Activated CD4-positive, alpha-beta T cell treated with anti-CD3 and anti-CD28 coated beads for 1 hour (primary cell): ENCODE measurements at places on chromosomes 3 and 15.

DNA sequence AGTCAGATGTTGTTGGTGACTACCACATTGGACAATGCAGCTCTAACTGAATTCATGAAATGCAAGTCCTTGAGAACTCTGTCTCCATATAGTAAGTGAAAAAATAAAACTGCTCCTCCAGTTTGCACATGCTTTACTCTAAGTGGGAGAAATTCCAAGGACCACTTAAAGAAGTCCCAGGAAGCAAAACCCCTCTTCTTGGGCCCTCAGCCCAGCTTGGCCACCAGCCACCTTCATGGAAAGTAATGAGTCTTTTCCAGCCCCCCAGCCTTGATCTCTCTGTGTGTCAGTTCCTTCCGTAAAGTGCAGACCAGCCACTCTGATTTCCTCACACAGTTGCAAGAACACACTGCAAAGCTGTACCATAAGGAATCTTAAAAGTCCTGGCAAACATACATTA is 34.5 kb downstream of the DAPK2 start:
- DNase-seq, result no peak

GRCh38 chr3:24843955-24844354 is 349.3 kb upstream of the THRB start:
- no peak for DNase-seq

GRCh38 chr3:134333522-134334181 is 40.6 kb downstream of the AMOTL2 start:
- DNase-seq, result no peak

GRCh38 chr3:156725682-156726081 is 51.3 kb downstream of the TIPARP start:
- DNase-seq, result no peak

- DNase-seq, result no peak
Measured at GRCh38 chr3:99355465-99355864, 282.9 kb upstream of the COL8A1 start.

- no peak for DNase-seq
Measured at GRCh38 chr3:26964313-26964712, 341.7 kb downstream of the LRRC3B start.

GRCh38 chr15:48565560-48566482 is 79.7 kb downstream of the FBN1 start:
- DNase-seq, result no peak

DNA sequence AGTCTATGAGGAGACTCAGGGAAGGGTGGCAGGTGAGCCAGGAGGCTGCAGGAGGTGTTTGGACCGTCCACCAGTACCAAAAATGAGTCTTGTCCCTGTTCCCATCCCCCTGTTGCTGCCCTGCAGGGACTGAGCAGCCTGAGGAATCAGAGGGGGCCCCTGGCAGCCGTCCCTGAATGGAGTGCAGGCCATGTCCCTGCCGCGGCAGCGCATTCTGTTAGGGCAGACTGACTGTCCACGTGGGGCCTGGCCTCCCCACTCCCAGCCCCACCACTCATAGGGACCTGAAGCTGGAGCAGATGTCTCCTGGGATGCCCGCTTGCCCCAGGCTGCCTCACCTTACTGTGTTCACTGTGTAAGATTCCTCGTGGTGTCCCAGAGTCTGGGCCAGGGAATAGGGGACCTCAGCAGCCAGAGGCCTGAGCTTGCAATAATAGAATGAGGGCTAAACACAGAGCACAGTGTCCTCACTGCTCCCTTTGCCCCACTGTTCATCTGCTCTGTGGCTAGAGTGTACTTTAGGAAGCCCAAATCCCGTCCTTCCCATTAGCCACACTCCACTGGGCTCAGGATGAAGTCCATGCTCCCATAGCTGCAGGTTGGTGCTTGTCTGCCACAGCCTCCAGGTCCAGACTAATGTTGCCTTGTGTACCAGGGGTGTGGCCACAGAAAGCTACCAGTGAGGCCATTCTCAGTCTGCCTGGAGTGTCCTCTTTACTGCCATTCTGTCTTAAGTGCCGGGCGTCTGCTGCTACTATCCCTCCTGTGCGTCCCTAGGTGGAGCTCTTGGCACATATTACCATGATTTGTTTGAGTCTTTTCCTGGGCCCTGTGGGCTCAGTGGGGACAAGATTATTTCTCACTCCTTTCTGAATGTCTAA is 63.2 kb downstream of the HCN4 start:
- no peak for DNase-seq

DNA sequence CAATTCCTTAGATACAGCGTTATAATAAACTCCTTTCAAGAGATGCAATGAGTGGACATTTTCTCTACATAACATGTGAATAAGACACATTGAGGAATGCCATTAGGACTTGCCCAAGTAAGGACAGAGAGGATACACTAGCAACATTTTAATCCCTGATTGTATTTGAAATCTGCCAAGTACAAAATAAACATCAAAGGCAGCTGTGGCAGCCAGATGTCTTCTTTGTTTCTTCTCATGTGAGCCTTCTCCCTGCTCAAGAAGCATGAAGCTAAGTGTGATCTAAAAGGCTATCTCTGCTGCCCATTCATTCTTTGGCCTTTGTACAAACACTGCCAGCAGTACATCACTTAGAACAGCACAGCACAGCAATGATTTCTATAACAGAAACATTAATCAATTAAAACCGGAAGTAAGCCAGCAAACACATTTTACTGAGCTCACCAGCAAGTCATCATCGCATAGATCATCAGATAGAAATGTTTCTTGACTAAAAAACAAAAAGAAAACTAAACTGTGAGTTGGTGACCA is 364.0 kb downstream of the CNTN6 start:
- DNase-seq, result no peak

GRCh38 chr15:74592222-74592621 is 23.4 kb upstream of the CLK3 start:
- no peak for DNase-seq

DNA sequence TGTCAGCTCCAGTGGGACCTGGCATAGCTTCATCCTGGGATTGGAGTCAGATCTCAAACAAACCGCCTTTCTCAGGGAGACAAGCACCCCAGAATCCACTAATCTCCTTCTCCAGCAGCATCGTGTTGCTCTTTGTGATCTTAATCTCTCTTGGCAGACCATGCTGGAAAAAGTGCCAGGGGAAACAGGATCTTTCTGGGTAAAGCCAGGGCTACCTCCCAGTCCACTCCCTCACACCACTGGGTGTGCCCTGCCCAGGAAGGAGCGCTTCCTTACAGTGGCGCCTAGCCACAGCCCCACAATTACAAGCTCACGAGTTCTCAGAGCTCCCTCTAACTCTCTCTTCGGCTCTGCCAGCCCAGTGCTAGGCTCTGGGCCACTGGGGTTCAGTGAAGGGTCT is 32.2 kb downstream of the RPLP1 start:
- no peak for DNase-seq

DNA sequence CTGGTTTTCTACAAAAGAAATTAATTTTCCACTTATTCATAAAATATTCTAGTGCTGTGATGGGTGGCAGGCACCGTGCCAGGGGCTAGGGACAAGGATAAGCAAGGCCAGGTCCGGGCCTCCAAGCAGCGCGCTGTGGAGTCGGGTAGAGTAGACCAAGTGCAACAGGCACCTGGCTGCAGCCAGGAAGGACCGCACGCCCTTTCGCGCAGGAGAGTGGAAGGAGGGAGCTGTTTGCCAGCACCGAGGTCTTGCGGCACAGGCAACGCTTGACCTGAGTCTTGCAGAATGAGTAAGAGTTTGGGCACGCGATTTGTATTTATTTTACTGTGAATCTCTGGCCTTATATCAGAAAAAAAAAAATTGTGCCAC is at the start of gene CASR:
CASR (plus strand) TSS at position 148 of the 372 bp plus-strand sequence. CDS start 70,522 bp downstream, outside the sequence.
- DNase-seq, result no peak

GRCh38 chr3:160980740-160981139 is 124.4 kb downstream of the B3GALNT1 start:
- no peak for DNase-seq

DNA sequence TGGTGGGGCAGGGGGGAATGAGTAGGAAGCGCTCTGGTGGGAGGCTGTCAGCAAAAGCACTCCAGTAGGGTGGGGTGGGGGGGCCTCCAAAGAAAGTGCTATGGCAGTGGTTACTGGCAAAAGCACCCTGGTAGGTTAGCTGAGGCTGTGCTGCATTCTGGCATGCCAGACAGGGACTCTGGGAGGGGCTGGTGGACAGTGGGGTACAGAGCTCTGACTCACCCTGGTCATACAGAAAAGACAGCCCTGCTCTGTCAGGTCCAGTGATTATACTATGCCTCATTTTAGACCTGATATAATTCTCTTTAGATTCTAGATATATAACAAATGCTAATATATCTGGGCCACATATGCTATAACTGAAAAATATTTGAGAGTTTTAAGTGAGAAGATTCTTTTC is 82.8 kb upstream of the CPNE4 start:
- no peak for DNase-seq

DNA sequence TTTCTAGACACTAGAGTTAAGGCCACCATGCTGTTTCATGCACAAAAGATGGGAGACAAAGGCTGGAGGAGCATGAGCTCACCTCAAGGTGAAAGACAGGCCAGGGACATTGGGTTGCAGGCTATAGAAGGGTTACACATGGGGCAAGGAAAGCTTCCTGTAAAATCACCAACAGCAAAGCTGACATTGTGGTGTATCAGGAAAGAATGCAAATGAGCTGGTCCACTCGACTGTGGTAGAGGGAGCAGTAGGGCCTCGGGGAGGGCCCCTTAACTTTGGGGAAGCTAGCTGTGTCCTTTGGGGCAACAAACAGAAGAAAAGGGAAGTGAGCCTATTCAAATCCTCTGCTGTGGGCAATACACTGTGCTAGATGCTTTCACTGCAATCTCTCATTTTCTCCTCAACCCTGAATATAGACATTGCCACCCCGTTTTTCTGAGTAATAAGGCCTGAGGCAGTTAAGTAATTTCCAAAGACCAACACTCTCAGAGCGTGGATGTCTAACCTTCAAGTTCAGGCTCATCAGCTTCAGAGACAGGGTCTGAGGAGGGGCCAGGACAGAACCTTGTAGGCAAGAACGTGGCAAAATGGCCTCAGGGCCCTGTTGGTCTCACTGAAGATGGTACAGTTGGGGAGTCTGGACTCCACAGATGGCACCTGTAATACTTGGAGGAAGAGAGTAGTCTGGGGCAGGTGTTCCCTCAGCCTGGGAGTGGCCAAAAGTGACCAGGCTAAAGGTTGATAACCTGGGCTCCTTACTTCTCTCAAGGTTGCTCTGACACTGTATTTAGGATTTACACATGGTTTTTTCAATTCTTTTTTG is 24.1 kb downstream of the CX3CR1 start:
- DNase-seq, result no peak

- DNase-seq, result no peak
Measured at GRCh38 chr3:14422016-14422963, 19.9 kb downstream of the SLC6A6 start.

DNA sequence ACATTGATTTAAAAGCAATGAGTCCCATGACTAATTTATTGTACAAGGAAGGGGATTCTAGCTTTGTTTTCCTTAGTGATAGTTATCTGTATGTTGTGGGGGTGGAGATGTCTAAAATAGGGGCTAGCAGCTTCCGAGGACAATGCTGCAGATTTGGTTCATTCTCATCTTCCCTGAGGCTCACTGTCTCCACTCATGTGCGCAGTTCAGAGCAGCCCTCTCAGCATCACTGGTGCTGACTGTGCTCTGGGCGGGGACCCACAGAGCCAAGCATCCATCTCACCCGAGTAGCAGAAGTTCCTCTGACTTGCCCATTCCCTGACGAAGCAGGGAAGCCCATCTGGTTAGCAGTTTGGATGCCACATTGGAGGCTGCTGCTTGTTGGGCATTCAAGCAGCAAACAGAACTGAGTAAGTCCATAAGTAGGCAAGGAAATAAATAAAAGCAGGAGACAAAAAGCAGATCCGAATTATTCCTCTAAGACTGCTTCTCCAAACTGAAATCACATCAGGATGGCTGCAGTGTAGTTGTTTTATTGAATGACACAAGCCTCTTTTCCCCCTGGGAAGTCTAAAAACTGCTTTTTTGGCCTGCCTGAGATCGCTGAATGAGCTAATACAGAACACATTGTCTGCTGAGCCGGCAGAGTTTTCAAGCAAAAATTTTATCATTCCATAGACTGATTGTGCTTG is 27.5 kb downstream of the RARB start:
- DNase-seq, result no peak

- DNase-seq, result no peak
Measured at GRCh38 chr3:133455281-133455680, 55.4 kb downstream of the BFSP2 start.

GRCh38 chr3:41532976-41533375 is 333.7 kb downstream of the CTNNB1 start:
- no peak for DNase-seq

DNA sequence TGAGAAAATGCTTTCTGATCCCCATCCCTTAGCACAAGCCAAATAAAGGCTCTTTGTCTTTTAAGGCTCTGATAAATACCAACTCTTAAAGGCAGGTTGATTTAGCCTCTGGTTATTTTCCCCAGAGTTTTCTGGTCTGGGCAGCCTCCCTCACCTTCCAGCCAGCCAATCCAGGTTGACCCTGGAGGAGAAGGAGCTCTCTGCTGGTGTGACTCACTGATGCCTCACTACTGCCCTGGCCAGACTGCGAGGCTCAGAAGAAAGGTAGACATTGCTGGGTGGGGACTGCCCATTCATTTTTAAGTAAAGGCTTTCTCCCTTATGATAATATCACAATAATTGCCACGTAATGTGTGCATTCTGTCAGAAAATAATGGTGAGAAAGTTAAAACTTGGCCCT is 37.1 kb downstream of the SLCO3A1 start:
- no peak for DNase-seq

- DNase-seq, result no peak
Measured at GRCh38 chr3:193400304-193400703, 21.8 kb upstream of the ATP13A5 start.

- DNase-seq, result no peak
Measured at GRCh38 chr3:54988838-54989630, 61.2 kb upstream of the LRTM1 start.

DNA sequence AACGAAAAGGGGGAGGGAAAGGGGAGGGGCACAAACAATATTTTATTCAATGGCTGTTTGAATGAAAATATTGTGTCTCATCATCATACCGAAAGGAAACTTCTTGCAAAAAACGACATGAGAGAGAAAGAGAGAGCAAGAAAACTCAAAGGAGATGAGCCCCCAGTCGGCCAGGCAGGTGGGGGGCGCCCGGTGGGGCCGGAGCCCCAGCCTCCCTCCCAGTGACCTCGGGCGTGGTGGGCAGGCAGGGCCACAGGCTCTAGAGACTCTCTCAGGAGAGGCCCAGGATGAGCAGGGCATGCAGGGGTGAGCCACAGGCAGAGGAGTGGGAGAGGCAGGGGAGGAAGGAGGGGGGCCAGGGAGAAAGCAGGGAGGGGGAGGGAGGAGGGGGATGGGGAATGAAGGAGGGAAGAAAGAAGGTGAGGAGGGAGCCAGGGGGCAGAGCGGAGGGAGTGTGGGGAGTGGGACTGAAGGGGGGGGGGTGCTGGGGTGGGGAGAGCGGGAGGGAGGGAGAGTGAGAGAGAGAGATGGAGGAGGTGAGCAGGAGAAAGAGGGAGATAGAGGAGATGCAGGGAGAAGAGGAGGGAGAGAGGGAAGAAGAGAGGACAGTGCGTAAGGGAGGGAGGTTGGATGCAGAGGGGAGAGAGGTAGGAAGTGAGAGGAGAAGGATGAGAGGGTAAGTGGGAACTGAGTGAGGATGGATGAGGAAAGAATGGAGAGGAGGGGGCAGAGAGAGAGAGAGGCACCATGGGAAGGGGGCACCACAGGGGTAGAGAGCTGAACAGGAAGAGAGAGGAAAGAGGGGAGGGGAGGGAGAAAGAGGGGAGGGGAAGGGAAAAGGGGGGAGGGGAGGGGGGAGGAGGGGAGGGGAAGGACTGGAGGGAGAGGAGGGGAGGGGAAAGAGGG is 14.1 kb upstream of the TMEM115 start:
- DNase-seq, result no peak
